Colonic mucosa (tissue), 4 donors: ENCODE measurements at places on chromosomes 6 and 20. TPM values are rescaled to one million over a fixed set of nuclear protein-coding genes. Genes with fewer than 3 reads are reported as not detected.
A peak's percentile ranks its signal among the peaks of the same experiment; 100 is the strongest.

Gene DDAH2
- 98.7 TPM for total RNA-seq

Gene TBC1D20
- 25.4 TPM for total RNA-seq

Gene TNNC2
- total RNA-seq, result 2.9 TPM

Gene PCSK2
- total RNA-seq, result 0.32 TPM

Gene RFX6
- 1.6 TPM for total RNA-seq

Gene KATNA1
- total RNA-seq, result 14.3 TPM

Gene SYNDIG1
- 0.19 TPM for total RNA-seq

Gene DNAJC5
- total RNA-seq, result 63.9 TPM

Gene DEFB119
- not detected for total RNA-seq

Gene GABRR1
- 0.21 TPM for total RNA-seq

Gene GINM1
- 22.9 TPM for total RNA-seq

- no peaks in the 10 kb centered on the region for H3K36me3 ChIP-seq
- peaks cover 8% of the 10 kb centered on the region for H3K4me1 ChIP-seq
- H3K27me3 ChIP-seq, result no peaks in the 10 kb centered on the region
Observed at GRCh38 chr20:59937150-59937549, 3.0 kb downstream of the PPP1R3D start.

GRCh38 chr6:134316733-134317431, 1.0 kb downstream of the SGK1 start:
- no peaks in the 10 kb centered on the region for H3K4me1 ChIP-seq
- H3K36me3 ChIP-seq, result no peaks in the 10 kb centered on the region

GRCh38 chr6:8707956-8708772, 272.8 kb upstream of the SLC35B3 start:
- H3K27me3 ChIP-seq, result no peaks in the 10 kb centered on the region
- no peaks in the 10 kb centered on the region for H3K36me3 ChIP-seq
- peak; percentile 17 for DNase-seq
- H3K4me1 ChIP-seq, result no peaks in the 10 kb centered on the region
- H3K27ac ChIP-seq, result no peak overlapping the region

- H3K27me3 ChIP-seq, result no peaks in the 10 kb centered on the region
- no peaks in the 10 kb centered on the region for H3K4me1 ChIP-seq
- no peaks in the 10 kb centered on the region for H3K36me3 ChIP-seq
- DNase-seq, result no peak
- H3K4me3 ChIP-seq, result no peak overlapping the region
Observed at GRCh38 chr20:58555078-58555765, 40.0 kb upstream of the APCDD1L start.

DNA sequence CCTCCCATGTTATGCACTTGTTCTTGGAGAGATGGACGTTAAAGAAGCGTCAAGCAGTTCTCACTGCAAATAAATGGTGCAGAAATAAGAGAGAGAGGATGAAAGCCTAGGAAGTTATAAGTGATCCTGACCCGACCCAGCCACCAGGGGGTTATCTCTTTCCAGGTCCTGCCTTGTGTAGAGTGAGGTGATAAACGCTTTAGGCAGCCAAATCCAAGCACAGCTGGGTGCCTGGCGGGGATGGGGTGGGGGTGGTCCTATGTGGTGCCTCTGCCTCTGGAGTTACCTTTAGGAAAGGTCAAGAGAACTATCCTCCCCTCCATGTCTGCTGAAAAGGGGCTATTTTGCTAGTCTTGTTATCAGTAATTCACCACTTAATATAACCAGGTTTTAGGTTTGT, 9.2 kb upstream of the TFAP2A start:
- H3K4me3 ChIP-seq, result no peak overlapping the region
- peaks cover 73% of the 10 kb centered on the region for H3K27me3 ChIP-seq
- DNase-seq, result no peak
- peaks cover 7% of the 10 kb centered on the region for H3K4me1 ChIP-seq

GRCh38 chr6:119350952-119351372, 1.4 kb upstream of the MAN1A1 start:
- peak overlapping the region; percentile 91 for H3K4me3 ChIP-seq
- DNase-seq, result no peak
- no peaks in the 10 kb centered on the region for H3K4me1 ChIP-seq
- H3K27ac ChIP-seq, result peak overlapping the region; percentile 93
- no peaks in the 10 kb centered on the region for H3K36me3 ChIP-seq

DNA sequence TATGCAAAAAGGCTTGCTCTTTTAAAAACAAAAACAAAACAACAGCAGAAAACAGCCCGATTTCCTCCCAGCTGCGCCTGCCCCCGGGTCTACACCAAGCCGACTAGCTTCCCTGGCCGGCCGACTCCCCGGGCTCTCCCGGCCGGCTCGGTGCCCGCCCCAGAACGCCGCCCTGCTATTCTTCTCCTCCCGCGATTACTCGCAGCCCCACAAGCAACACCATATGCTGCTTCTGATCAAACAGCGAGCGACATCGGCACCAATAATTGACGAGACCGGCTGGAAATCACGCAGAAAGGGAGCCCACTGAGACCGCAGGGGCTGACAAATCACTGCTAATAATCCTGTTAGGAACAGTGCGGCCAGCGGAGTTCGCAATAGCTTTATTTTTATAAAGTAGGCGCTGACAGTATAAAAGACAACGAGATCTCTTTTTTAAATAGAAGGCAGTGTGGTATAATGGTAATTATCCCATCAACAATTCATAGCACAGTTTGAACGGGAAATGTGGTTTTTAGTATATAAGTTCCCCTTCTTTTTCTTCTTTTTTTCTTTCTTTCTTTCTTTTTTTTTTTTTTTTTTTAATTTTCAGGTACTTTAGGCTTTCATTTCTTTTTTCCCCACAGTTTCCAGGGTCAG, 3.3 kb downstream of the SIM1 start:
- H3K36me3 ChIP-seq, result no peaks in the 10 kb centered on the region
- H3K27ac ChIP-seq, result no peak overlapping the region
- DNase-seq, result no peak
- H3K4me1 ChIP-seq, result peaks cover 4% of the 10 kb centered on the region
- no peak overlapping the region for H3K4me3 ChIP-seq
- peaks cover 98% of the 10 kb centered on the region for H3K27me3 ChIP-seq

DNA sequence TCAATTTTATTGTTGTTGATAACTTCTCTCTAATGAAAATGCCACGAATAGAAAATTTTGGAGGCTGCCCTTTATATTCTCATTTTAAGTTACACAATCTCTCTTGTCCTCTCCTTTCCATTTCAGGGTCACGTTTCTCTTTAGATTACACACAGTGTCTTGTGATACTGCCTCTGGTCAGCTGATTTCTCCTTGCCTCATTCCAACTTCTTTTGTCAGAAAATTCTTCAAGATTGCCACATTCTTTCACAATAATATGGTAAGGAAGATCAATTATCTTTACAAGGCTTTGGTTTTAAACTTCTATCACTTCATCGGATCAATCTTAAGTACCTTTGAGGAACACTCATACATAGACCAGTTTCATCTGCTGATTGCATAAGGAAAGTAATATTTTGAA, 370.3 kb downstream of the RFPL4B start:
- H3K4me1 ChIP-seq, result no peaks in the 10 kb centered on the region
- H3K36me3 ChIP-seq, result no peaks in the 10 kb centered on the region
- H3K27me3 ChIP-seq, result no peaks in the 10 kb centered on the region
- no peak for DNase-seq
- no peak overlapping the region for H3K27ac ChIP-seq

DNA sequence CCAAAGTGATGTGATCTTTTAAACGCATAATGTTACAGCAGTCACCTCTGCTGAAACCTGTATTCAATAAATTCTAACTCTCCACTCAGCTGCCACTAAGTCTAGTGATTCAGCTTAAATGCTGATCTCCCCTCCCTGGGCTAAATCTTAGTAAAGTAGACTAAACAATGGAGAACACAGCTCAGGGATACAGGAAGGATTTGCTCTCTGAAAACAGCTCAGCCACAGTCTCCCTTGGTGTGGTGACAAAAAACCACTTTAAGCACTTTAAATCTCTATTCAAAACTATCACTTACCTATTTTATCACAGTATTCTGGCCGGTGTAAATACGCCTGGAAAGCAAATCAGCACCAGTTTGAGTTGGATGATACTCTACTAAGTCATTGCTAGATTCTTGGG, 130.6 kb downstream of the RFX6 start:
- no peak overlapping the region for H3K27ac ChIP-seq
- no peaks in the 10 kb centered on the region for H3K36me3 ChIP-seq
- no peak overlapping the region for H3K4me3 ChIP-seq
- no peaks in the 10 kb centered on the region for H3K27me3 ChIP-seq
- no peaks in the 10 kb centered on the region for H3K4me1 ChIP-seq
- DNase-seq, result no peak

- no peak overlapping the region for H3K27ac ChIP-seq
- no peaks in the 10 kb centered on the region for H3K27me3 ChIP-seq
Observed at GRCh38 chr6:53412751-53413150, 64.0 kb upstream of the ELOVL5 start.

DNA sequence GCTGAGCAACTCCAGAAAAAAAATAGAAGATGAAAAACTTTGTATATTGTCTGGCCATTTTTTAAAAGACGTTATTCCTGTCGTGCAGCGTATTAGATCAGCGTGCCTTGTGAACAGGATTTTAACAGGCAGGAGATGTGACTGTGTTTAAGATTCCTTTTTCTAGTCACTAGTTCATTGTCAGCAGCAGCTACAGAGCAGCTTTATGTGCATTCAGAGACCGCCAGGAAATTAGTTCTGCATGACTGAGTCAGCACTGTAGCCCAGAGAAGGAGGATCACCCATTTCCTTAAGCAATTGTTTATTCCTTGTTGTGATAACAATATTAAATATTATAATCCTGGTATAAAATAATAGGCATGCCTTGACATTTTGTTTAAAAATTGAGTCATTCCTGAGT, 75.4 kb upstream of the ADGRB3 start:
- H3K27me3 ChIP-seq, result no peaks in the 10 kb centered on the region
- no peak overlapping the region for H3K27ac ChIP-seq
- DNase-seq, result no peak
- no peaks in the 10 kb centered on the region for H3K4me1 ChIP-seq
- no peaks in the 10 kb centered on the region for H3K36me3 ChIP-seq
- H3K4me3 ChIP-seq, result no peak overlapping the region

GRCh38 chr6:50709366-50709734, 4.0 kb upstream of the TFAP2D start:
- H3K27me3 ChIP-seq, result peaks cover under 1% of the 10 kb centered on the region
- H3K27ac ChIP-seq, result no peak overlapping the region
- no peak overlapping the region for H3K4me3 ChIP-seq
- no peaks in the 10 kb centered on the region for H3K4me1 ChIP-seq
- no peak for DNase-seq

GRCh38 chr6:12311106-12311505, 20.9 kb downstream of the EDN1 start:
- H3K36me3 ChIP-seq, result no peaks in the 10 kb centered on the region
- H3K4me1 ChIP-seq, result no peaks in the 10 kb centered on the region
- DNase-seq, result no peak
- H3K27me3 ChIP-seq, result no peaks in the 10 kb centered on the region
- no peak overlapping the region for H3K4me3 ChIP-seq

- no peak overlapping the region for H3K4me3 ChIP-seq
- peaks cover 8% of the 10 kb centered on the region for H3K27me3 ChIP-seq
- no peak overlapping the region for H3K27ac ChIP-seq
- H3K4me1 ChIP-seq, result no peaks in the 10 kb centered on the region
- no peak for DNase-seq
- H3K36me3 ChIP-seq, result no peaks in the 10 kb centered on the region
Observed at GRCh38 chr20:38644588-38645260, 43.1 kb downstream of the ARHGAP40 start.

GRCh38 chr6:165987483-165988301, 180.0 kb downstream of the TBXT start:
- no peaks in the 10 kb centered on the region for H3K27me3 ChIP-seq
- DNase-seq, result no peak
- H3K27ac ChIP-seq, result no peak overlapping the region
- H3K4me3 ChIP-seq, result peak overlapping the region; percentile 19

DNA sequence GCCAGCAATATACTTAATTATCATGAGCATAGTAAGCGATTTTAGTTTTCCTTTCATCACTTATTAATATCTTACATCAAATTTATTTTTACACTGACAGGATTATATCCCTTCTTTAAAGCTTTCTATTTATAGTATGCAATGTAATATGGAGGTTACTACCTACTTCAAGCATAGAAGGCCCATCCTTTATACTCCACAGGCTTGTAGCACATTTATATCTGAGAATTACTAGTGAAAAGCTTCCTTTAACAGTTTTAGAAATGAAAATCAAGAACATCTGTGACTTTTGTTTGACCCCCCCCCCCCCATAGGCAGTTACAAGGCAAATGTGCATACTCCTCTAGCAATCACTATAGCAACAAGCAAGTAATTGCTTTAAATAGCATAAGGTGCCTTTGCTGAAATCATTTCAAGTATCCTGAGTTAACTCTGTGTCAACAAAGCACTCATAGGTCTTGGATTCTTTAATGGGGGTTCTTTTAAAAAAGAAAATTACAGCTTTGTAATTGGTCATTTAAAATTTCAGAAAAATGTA, 917.7 kb downstream of the PHF3 start:
- H3K4me3 ChIP-seq, result no peak overlapping the region
- H3K27ac ChIP-seq, result no peak overlapping the region
- DNase-seq, result no peak
- H3K27me3 ChIP-seq, result no peaks in the 10 kb centered on the region
- H3K4me1 ChIP-seq, result no peaks in the 10 kb centered on the region
- H3K36me3 ChIP-seq, result no peaks in the 10 kb centered on the region

DNA sequence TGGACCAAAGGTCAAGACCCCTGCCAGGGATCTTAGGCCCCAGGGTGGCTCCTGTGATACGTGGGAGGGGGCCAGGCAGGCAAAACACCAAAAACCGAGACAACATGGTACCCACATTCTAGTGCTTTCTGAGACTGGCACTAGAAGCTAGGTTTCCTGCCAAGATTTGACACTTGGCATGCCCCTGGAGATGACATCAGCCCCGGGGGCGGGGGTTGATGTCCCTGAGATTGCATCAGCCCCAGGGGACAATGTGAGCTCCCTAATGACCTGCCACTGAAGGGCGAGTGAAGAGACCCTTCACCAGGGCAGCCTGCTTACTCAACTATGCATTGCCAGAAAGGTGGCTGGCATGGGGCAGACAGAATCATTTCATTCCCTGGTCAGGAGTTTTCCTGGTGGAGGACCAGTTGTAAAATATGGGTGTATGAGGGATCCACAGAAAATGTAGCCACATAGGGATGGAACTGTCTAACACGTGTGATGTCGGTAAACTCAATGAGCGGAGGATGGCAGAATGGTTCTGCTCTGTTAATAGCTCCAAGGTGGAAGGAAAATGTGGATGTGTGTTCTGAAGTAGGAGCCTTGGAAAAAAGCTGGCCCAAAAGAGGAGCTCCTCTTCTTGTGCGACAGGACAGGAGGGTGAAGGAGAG, 219.7 kb downstream of the UNC5CL start:
- H3K4me1 ChIP-seq, result no peaks in the 10 kb centered on the region
- no peak for DNase-seq
- no peaks in the 10 kb centered on the region for H3K36me3 ChIP-seq

GRCh38 chr20:21393816-21394519, 3.4 kb downstream of the NKX2-4 start:
- H3K4me3 ChIP-seq, result no peak overlapping the region
- no peaks in the 10 kb centered on the region for H3K36me3 ChIP-seq
- peaks cover 72% of the 10 kb centered on the region for H3K27me3 ChIP-seq
- H3K4me1 ChIP-seq, result peaks cover 4% of the 10 kb centered on the region

DNA sequence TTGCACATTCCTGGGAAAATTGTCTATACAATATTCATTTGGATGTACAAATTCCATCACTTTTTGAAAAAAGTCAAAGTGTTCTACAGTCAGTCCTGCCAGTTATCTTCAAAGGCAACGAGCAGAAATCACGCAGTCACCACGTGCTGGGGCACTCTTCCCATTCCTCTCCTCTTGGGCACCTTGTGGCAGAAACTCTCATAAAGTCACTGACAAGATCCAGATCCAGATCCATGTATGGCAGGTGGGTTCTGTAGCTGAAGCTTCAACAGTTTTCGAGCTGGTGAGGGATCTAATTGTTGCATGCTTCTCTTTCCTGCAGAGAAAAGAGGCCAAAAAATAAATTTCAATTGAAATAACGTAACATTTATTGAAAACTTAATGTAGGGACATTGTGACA, 6.7 kb upstream of the NDRG3 start:
- H3K4me1 ChIP-seq, result no peaks in the 10 kb centered on the region
- no peaks in the 10 kb centered on the region for H3K27me3 ChIP-seq
- no peak overlapping the region for H3K4me3 ChIP-seq
- DNase-seq, result no peak
- H3K36me3 ChIP-seq, result no peaks in the 10 kb centered on the region
